Activated CD4-positive, CD25-positive, alpha-beta regulatory T cell (primary cell): ENCODE measurements at places on chromosomes 13 and 19.

GRCh38 chr19:45815481-45816216 is 541 bp upstream of the RSPH6A start:
- DNase-seq, result no peak

DNA sequence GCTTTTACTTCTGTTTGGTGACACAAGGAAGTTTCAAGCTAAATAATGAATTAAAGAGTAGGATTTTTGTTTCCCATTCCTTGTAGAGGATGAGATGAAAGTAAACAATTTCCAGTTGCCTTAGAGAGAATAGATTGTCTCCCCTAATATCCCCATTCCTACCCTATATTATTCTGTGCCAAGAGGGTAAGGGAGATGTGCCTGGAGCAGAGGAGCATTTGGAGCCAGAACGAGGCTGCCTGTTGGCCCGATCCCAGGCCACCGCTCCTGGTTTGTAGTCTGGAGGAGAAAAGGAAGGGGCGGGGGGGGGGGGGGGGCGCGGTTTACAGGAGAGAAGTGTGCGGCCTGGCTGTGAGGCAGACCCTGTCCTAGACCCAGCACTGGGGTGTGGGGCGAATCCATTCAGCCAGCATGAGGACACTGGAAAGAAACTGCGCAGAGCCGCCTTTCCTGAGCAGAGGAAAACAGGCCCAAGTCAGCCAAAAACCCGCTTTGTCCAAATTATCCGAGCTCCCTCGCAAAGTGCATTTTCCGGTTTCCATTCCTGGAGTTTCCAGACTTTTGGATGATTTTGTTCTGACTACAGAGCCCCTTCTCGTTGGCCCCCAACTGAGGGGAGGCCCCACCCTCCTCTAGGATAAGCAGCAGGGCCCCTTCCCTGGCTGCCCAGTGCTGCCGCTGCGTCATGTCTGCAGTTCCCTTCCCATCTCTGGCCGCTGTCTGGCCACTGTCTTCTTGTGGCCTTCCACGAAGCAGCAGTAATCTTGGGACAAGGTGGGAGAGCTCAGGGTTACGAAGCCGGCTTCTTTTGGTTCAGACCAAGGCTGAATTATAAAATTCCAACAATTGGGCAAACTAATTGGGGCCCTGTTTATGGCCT is 23.0 kb downstream of the NFIX start:
- DNase-seq, result no peak

- DNase-seq, result no peak
Observed at GRCh38 chr19:13985771-13986347, 20.3 kb downstream of the RFX1 start.

- no peak for DNase-seq
Observed at GRCh38 chr19:44499559-44499958, 763 bp downstream of the ZNF180 start.

DNA sequence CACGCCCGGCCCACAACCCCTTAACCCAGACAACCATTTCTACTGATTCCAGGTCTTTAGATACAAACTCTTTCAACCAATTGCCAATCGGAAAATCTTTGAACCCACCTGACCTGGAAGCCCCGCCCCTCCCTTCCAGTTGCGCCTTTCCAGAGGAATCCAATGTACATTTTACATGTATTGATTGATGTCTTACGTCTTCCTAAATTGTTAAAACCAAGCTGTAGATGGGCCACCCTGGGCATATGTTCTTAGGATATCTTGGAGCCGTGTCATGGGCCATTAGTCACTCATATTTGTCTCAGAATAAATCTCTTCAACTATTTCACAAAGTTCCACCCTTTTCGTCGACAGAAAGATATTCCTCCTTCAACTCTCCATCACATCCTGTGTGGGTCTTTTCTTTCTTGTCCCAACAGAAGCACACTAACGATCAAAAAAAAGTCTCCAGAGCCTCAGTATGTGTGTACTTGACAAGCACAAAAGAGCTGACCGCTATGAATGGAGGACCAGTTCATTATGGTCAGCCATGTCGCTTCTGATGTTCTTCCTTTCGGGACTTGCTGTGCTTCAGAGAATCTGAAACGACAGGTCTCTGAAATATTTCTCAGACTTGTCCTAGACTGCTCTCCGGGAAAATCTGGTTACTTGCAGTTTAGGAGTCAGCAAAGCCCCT is 601 bp upstream of the ZNF749 start:
- DNase-seq, result no peak
